ENCODE measurements at places on chromosomes 1 and 21. TPM values are rescaled to one million over a fixed set of nuclear protein-coding genes. Genes with fewer than 3 reads are reported as not detected.
A peak's percentile ranks its signal among the peaks of the same experiment; 100 is the strongest.

- H3K36me3 ChIP-seq, result no peaks in the 10 kb centered on the region
- H3K4me1 ChIP-seq, result no peaks in the 10 kb centered on the region
These were observed 166.8 kb downstream of the ZNF281 start for GRCh38 chr1:200243042-200243437.

DNA sequence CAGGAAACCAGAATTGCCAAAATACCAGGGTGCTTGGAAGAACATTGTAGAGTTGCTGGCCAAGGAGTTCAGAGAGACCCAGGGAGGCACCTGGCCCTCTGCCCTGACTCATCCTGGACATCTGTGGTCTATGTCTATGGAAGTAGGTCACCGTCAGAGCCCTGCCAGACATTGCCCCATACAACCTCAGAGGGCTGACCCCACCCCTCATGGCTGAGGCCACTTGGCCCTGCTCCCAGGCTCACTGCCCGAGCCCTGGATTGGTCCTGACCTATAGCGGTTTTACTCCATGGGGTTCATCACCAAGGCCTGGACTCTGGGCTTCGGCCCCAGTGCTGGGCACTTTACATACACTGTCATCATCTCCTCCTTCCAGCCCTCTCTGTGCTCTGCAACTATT lies 233.1 kb downstream of the PTPRU start:
- peak; percentile 90 for DNase-seq
- no peak overlapping the region for H3K4me3 ChIP-seq
- H3K36me3 ChIP-seq, result no peaks in the 10 kb centered on the region
- no peak overlapping the region for H3K27ac ChIP-seq
- no peaks in the 10 kb centered on the region for H3K27me3 ChIP-seq
- no peaks in the 10 kb centered on the region for H3K4me1 ChIP-seq

- no peak overlapping the region for H3K4me3 ChIP-seq
- H3K36me3 ChIP-seq, result no peaks in the 10 kb centered on the region
- H3K4me1 ChIP-seq, result peaks cover 17% of the 10 kb centered on the region
- H3K27ac ChIP-seq, result peak overlapping the region; percentile 78
- DNase-seq, result no peak
These were observed 76.5 kb upstream of the MAP10 start for GRCh38 chr1:232728507-232729263.

DNA sequence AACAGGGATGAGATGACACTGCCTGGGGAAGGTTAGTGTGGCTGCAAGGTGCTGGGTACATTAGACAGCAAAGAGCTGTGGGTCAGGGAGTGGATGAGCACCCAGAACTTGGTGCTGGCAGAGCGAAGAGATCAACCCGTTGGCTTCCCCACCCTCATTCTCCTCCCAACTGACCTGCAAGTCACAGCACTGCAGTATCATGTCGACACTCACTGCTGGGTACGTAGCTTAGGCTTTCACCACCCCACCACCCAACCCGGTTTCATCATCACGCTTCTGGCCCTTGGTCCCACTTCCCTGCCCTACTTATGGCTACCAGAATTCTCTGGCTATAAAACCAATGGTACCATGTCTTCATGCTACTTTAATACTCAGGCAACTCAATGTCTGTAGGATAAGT lies 73.6 kb upstream of the LYST start:
- H3K27ac ChIP-seq, result no peak overlapping the region
- no peak overlapping the region for H3K4me3 ChIP-seq
- no peak for DNase-seq
- H3K4me1 ChIP-seq, result peaks cover 42% of the 10 kb centered on the region
- H3K27me3 ChIP-seq, result no peaks in the 10 kb centered on the region

DNA sequence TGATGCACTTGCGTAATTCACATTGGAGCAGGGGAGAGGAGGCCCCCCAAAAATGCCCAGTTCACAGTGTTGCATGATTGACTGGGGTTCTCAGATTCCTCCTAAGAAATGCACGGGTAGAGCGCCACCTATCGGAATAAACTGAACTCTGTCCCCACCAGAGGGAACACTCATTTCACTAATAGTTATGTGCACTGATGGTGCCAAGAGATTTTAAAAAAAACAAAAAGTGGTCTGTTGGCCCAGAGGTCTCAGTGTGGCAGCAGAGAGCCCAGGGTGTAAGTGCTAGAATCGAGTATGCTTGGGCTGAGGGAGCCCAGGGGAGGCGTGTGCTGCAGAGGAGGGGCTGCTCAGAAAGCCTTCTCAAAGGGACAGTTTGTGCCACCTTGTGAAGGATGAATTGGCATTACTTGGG lies 6.9 kb downstream of the PINK1 start:
- peaks cover 69% of the 10 kb centered on the region for H3K36me3 ChIP-seq
- H3K27ac ChIP-seq, result no peak overlapping the region
- H3K27me3 ChIP-seq, result no peaks in the 10 kb centered on the region
- H3K4me3 ChIP-seq, result no peak overlapping the region
- no peak for DNase-seq

DNA sequence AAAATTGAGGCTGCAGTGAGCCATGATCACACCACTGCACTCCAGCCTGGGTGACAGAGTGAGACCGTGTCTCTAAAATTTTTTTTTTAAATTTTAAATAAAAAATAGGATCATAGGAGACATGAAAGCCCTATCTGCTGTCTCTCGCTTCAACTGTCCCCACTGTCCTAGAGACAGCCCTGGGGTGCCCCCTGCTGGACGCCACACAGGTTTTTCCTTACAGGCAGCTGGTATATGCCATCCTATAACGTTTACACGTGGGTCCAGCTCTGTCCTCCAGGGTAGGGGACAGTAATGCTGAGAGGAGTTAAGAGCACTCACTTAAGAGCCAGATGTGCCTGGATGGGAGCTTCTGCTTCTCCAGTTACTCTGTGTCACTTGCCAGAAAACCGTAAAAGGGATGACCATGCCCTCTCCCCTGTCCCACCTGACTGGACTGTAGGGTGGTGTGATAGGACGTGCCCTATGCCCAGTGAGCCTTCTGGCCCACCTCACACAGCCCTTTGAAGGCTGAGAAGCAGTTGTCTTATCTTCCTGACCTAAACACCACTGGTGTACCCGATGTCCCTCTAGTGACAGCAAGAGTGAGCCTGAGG lies 8.5 kb downstream of the FBXO2 start:
- no peak overlapping the region for H3K27ac ChIP-seq
- no peaks in the 10 kb centered on the region for H3K36me3 ChIP-seq
- peaks cover 9% of the 10 kb centered on the region for H3K27me3 ChIP-seq
- no peak overlapping the region for H3K4me3 ChIP-seq
- DNase-seq, result no peak

KCNE2 gene
- total RNA-seq, result not detected

All from vagina (tissue), 2 donors.